Stimulated activated CD8-positive, alpha-beta memory T cell treated with anti-CD3 and anti-CD28 coated beads, Interleukin-4, amount 100 ng/mL, for 48 hours (primary cell): ENCODE measurements at places on chromosomes 1 and 21.

DNA sequence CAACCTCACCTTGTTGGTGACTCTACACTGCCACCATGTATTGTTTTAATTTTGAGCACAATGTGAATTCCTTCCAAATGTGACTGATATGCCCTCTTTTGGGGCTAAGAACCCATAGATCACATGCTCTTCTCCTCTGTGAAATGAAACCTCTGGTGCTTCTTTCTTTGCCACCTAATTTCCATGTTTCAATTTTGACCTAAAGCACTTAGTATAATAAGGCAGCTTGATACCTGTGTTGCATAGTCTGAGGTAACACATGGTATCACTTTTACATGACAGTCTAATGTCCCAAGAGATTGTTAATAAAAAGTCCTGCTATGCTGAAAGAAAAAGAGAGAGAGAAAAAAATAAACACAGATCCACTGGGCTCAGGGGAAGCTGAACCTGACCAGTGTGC is 24.2 kb downstream of the CLEC20A start:
- DNase-seq: no peak

DNA sequence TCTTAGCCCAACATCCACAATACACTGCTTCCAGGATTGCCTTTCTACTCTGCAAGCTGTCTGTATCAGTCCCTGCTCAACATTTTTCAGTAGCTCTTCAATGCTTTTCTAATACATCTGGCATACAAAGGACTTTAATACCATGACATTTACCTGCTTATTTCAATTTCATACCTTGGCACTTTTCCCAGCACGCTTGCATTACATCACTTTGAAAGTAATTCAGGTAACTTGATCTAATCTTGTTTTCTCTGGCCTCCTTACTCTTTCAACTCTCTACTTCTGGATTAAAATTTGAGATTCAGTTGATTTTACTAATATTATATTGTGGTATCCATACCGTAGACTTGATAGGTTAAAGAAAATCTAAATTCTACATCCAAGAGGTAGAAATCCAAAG is 103.0 kb downstream of the PTGS2 start:
- no peak for DNase-seq

GRCh38 chr1:221444346-221444745 is 297.5 kb downstream of the DUSP10 start:
- no peak for DNase-seq

GRCh38 chr1:157145076-157145475 is 6.9 kb upstream of the ETV3 start:
- no peak for DNase-seq

DNA sequence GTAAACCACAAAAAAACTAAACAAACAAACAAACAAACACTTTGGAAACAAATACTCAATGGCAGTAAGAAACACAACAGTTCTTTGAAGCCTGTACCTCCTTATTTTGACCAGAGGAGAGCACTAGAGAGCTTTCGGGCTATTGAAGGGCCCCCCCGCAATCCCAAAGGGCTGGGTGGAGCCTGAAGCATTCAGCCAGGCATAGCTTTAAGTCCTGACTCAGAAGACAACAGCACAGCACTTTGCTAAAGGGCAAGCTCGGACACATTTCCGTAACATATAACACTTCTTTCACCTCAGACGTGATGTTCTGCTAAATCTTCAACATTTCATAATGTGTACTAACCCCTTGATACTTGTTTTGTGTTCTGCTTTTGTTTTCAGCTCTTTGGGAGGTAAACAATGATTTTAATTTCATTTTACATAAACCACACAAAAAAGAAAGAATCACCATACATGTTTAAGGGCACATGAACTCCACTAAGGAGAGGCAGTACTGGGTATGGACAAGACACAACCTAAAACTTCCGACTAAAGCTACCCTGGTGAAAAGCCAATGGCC is 9.7 kb upstream of the SHCBP1L start:
- peak; percentile 32 for DNase-seq

- DNase-seq: peak; percentile 62
Observed at GRCh38 chr1:40185951-40186864, 25.0 kb downstream of the RLF start.

DNA sequence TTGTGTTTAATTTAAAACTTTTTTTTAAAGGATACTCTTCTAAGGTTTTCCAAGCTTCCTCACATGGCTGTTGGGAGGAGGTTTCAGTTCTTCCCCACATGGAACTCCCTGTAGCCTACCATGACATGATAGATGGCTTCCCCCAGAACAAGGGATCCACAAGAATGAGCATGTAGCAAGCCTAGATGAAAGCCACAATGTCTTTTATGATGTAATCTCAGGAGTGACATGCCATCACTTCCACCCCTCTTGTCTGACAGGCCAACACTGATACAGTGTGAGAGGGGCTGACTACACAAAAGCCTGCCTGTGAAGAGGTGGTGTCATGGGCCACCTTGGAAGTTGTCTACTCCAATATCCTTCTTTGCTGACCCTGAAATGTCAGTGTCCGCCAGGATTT is 32.0 kb downstream of the CD34 start:
- no peak for DNase-seq

- no peak for DNase-seq
Observed at GRCh38 chr1:21927533-21928237, 9.4 kb downstream of the HSPG2 start.

DNA sequence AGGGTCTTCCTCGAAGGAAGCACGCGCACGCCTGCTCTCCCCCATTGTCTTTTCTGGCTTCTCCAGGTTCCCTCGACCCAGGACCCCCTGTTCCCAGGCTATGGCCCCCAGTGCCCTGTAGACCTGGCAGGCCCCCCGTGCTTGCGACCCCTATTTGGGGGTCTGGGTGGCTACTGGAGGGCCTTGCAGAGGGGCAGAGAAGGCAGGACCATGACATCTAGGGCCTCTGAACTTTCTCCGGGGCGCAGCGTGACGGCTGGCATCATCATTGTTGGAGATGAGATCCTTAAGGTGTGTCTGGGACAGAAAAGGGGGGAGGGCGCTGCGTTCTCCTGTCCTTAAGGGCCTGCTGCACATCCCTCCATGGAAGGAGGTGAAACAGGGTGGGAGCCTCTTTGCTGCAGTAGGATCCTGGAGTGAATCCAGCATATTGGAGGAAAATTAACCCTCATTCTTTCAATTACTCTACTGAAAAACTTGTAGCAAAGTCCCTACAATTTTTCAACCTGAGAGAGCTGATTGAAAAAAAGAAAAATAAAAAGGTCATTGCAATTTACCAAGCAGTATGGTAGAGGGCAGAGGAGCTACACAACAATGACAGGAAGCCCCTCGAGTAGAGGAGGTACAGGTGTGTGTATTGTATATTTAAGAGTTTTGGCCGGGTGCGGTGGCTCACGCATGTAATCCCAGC is 777 bp downstream of the FLAD1 start:
- no peak for DNase-seq

GRCh38 chr21:45993210-45994085 is 11.9 kb downstream of the COL6A1 start:
- DNase-seq: peak; percentile 17

GRCh38 chr1:218886101-218886871 is 287.4 kb upstream of the LYPLAL1 start:
- no peak for DNase-seq

DNA sequence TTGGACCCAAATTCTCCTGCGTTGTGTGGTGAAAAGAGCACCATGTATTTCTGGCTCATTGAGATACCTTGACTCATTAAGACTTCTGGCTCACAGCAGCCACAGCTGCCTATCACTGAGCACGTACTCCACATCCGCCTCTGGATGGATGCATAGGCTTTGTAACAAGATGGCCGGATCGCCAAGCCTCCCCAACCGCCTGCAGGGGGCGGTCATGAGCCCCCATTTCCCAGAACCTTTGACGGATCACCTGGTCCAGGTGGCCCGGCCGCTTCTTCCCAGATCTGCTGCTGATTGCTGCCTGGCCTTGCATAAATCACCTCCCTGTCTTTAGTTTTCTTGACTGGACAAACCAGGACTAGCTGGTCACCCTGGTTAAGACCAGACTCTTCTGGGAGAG is 156.5 kb upstream of the KLHDC7A start:
- DNase-seq: peak; percentile 23

- no peak for DNase-seq
Observed at GRCh38 chr1:56330391-56331026, 248.9 kb downstream of the PLPP3 start.

- no peak for DNase-seq
Observed at GRCh38 chr1:194225821-194226220, 1039.4 kb upstream of the B3GALT2 start.

GRCh38 chr21:15010645-15011044 is 54.2 kb downstream of the NRIP1 start:
- no peak for DNase-seq

- DNase-seq: no peak
Observed at GRCh38 chr1:214934045-214934444, 148.5 kb upstream of the KCNK2 start.

- DNase-seq: peak; percentile 83
Observed at GRCh38 chr1:201709564-201710295, 119.2 kb upstream of the IPO9 start.

GRCh38 chr1:239426821-239427475 is 40.6 kb downstream of the CHRM3 start:
- DNase-seq: no peak

- DNase-seq: no peak
Observed at GRCh38 chr1:170872663-170873062, 62.7 kb upstream of the MROH9 start.

GRCh38 chr1:59156051-59156450 is 140.8 kb upstream of the FGGY start:
- no peak for DNase-seq

DNA sequence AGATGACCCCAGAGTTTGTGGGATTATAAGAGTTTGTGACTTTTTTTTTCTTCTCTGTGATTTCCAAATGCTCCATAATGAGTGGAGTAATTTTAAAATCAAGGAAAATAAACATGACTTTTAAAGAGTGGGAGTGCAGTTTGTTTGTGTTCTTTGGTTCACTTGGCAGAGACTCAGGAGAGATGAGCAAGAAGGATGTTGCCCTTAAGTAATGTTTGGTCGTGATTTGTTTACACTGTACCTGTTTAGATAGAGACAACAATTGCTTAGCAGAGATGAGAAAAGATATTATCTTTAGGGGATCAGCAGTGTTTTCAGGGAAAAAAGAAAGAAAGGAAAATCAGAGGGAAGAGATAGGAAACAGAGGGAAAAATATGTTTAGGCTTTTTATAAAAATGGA is 170.8 kb downstream of the ADSS2 start:
- DNase-seq: no peak

DNA sequence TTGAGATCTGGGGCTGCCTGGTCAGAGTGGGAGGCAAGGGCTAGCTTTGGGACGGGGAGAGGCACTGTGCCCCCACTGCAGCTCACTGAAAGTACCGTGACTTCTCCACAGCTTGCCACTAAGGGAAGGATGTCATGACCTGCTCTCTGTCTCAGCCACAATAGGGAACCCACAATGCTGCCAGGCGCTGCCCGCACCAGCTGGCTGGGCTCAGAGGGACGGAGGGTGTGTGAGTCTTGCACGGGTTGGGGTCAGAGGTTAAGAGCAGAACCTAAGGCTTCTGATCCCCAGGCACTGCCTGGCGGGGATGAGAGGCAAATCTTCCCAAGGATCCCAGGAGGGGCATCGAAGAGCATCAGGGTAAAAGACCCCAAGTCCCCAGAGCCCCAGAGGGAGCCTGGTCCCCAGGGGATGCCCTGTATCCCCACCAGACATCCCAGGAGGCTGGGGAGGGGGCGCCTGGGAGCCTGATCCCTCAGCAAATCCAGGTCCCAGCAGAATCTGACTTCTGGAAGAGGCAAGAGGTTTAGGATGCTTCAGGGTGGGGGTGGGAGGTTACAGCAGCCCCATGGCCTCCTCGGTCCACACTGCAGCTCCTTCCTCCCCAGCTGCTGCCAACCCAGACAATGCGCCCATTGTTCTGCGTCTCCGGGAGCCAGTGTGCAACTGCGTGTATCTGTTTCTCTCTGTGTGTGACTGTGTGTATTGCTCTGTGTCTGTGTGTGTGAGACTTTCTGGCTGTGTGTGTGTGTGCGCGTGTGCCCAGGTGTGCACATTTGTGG is 2.0 kb upstream of the MARCKSL1 start:
- peak; percentile 54 for DNase-seq

GRCh38 chr1:13801232-13801631 is 101.2 kb downstream of the PRDM2 start:
- DNase-seq: no peak

- no peak for DNase-seq
Observed at GRCh38 chr1:25650289-25650576, 33.6 kb downstream of the MAN1C1 start.

GRCh38 chr1:207745285-207745684 is 6.6 kb upstream of the CD46 start:
- no peak for DNase-seq

DNA sequence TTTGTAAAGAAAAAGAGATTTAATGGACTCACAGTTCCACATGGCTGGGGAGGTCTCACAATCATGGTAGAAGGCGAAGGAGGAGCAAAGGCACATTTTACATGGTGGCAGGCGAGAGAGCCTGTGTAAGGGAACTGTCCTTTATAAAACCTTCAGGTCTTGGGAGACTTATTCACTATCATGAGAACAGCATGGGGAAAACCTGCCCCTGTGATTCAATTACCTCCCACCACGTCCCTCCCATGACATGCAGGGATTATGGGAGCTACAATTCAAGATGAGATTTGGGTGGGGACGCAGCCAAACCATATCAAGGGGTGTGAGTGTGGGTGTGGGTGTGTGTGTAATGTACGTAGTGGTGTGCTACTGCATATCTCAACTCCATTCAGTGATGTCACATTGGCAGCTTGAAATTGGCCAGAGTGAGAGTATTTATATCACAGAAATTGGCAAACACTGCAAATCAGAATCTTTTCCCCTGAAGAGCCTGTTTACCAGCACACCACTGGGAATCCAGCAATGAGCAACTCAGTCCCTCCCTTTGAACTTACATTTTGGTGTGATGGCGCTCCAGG is 5.4 kb downstream of the ARHGEF10L start:
- DNase-seq: no peak

DNA sequence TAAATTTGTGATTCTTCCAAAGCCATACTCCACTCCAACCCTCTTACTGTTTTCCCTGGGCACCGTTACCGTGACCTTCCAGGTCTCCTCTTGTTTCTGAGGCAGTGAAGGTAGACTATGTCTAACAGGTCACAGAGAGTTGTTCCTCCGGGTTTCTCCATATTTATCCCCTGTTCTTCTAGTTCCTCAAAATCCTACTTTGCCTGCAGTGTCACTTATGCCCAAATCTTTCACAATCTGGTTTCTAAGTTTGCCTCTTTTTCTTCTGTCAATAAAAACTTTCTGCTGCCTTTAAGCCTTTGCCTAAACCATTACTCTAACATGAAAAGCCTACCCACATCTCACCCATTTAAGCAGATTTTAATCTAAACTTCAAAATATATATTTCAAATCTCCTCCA is 87.7 kb downstream of the C4BPA start:
- no peak for DNase-seq

GRCh38 chr1:109959974-109960744 is 24.4 kb upstream of the AHCYL1 start:
- DNase-seq: no peak

DNA sequence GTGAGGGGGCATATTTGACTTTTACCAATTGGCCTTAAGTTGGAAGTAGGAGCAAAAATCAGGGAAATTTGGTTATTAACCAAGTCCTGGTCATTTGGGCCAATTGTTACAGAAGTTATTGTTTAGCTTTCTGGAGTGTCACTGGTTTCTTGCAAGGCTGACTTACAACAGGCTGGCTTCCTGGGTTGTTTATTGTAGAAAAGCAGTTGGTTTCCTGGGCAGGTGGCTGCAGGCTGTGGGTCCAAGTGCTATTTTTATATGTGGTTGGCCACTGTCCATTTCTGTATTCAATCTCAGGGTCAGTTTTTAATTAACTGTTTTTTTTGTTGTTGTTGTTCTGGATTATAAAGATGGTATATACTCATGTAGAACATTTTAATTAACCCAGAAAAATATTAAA is 174.1 kb downstream of the KCNJ6 start:
- DNase-seq: no peak
